MM.1S (cell line): ENCODE measurements at places on chromosomes 5 and 9.

DNA sequence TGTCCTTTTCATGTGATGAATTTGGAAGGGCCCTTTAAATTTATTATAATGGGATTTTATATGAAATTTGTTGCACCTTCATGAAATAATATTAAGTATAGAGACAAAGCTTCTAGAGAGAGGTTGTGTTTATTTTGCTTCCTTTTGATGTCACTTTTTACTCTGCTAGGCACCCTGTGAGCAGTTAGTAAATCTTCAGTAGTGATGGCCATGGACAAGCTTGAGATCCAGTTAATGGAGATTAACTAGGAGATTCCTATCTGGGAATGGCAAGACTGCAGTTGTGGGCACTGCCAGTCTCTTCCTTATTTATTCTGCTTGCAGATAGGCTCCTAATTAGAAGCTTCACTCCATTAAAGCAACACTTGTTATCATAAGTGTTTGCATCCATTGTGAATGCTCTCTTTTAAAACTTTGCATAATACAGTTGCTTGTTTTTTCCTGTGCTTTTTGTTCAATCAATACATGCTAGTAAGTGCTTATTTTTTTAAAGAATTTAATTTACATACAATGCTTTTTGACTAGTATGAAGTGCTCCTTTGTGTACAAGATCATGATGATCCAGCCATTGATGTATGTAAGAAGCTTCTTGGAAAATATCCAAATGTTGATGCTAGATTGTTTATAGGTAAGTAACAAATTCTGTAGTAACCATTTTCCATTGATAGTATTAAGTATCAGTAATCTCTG is 25.9 kb downstream of the UGCG start:
- no peak overlapping the region for H3K4me3 ChIP-seq
- H3K36me3 ChIP-seq = no peaks in the 10 kb centered on the region
- no peak overlapping the region for H3K27ac ChIP-seq
- no peaks in the 10 kb centered on the region for H3K27me3 ChIP-seq

- no peaks in the 10 kb centered on the region for H3K27me3 ChIP-seq
- no peak for DNase-seq
- H3K4me1 ChIP-seq = peaks cover 39% of the 10 kb centered on the region
- no peak overlapping the region for H3K27ac ChIP-seq
Measured at GRCh38 chr5:122327110-122327509, 15.1 kb downstream of the SNCAIP start.

DNA sequence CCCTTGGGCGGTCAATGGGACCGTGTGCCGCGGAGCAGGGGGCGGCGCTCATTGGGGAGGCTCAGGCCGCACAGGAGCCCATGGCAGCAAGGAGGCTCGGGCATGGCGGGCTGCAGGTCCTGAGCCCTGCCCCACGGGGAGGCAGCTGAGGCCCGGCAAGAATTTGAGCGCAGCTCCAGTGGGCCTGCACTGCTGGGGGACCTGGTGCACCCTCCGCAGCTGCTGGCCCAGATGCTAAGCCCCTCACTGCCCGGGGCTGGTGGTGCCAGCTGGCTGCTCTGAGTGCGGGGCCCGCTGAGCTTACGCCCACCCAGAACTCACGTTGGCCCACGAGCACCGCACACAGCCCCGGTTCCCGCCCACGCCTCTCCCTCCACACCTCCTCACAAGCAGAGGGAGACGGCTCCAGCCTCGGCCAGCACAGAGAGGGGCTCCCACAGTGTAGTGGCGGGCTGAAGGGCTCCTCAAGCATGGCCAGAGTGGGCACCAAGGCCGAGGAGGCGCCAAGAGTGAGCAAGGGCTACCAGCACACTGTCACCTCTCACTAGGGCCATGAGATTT is 141.1 kb upstream of the OR13F1 start:
- no peaks in the 10 kb centered on the region for H3K36me3 ChIP-seq
- H3K4me3 ChIP-seq = no peak overlapping the region
- no peaks in the 10 kb centered on the region for H3K4me1 ChIP-seq
- H3K27ac ChIP-seq = no peak overlapping the region

DNA sequence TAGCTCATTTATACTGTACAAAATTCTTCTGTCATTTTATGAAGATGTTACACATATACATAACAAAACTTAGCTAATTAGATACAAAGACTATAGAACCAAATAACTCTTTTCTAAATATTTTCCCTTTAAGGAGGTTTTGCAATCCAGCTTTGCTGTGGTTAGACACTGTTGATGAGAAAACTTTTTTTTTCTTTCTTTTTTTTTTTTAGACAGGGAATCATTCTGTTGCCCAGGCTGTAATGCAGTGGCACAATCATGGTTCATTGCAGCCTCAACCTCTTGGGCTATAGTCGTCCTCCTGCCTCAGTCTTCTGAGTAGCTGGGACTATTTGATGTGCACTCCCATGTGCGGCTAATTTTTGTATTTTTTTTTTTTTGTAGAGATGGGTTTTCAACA is 38.5 kb upstream of the CDKN2B start:
- no peaks in the 10 kb centered on the region for H3K27me3 ChIP-seq
- H3K4me1 ChIP-seq = 0 out of 2 replicates have a peak, but pooled peaks cover 8% of the 10 kb centered on the region
- no peak overlapping the region for H3K4me3 ChIP-seq
- no peaks in the 10 kb centered on the region for H3K36me3 ChIP-seq
- no peak for DNase-seq

DNA sequence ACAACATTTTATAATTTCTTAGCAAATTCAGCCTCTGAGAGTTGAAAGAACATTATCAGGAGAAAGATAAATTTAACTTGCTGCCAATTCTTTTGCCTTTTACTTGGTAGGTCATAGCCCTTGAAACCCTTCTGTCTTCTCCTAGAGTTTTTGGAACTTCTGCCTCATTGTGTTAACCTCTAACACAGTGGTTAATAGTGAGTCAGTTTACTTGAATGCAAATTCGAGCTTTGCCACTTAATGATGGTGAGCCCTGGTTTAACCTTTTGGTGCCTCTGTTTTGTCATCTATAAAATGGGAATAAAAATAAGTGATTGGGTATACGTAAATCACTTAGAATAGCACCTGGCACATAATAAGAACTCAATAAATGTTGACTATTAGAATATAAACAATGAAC is 1.8 kb upstream of the INIP start:
- H3K4me1 ChIP-seq = peaks cover 13% of the 10 kb centered on the region
- no peak overlapping the region for H3K4me3 ChIP-seq
- H3K27ac ChIP-seq = no peak overlapping the region
- H3K36me3 ChIP-seq = no peaks in the 10 kb centered on the region
- H3K27me3 ChIP-seq = no peaks in the 10 kb centered on the region

DNA sequence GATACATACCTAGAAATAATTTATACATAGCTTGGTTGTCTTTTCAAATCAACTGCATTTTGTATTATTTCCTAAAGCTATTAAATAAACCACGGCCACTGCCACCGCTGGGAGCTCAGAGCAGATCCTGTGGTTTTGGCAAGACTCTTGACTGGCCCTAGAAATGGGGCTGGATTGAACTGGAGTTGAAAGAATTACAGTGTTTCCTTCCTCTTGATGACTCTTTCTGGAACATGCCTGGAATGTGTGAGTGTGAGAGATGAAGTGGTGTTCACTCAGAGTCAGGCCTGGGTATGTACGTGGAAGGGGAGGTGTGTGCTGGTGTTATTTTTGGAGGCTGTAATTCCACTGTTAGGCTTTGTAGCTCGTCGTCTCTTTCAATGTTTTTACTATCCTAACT is 45.9 kb downstream of the TEK start:
- H3K36me3 ChIP-seq = no peaks in the 10 kb centered on the region
- no peaks in the 10 kb centered on the region for H3K4me1 ChIP-seq
- no peak overlapping the region for H3K4me3 ChIP-seq
- no peaks in the 10 kb centered on the region for H3K27me3 ChIP-seq
- no peak for DNase-seq

DNA sequence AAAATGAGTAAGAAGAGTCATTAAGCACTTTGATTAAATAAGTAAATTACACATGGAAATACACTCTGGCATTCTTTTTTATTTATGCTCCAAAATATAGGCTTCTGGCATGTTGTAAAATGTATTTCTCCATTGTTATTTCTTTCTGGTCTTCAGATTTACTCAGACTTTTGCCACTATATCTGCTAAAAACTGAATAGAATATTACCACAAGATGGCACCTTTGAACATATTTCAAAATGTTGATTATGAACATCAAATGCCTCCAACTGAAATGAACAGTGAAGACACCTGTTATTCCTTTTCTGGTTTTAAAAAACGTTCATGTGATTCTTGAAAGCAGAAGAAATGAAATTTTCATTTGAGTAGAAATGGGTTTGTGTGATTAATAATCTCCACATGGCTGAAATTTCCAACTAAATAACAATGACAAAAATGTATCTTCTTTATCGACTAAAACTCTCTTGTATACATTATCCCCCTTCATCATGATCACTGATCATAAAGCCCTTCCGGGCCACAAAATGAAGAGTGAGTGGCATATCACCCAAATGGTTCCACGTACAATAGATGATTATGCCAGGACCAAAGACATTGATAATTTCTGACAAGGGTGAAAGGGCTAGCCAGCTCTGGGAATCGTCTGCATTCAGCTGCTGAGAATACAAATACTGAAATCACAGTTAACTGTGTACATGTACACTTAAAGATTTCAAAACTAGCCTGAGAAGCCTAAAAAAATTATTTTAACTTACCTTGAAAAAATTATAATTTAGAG is 23.8 kb downstream of the TYRP1 start:
- H3K4me3 ChIP-seq = no peak overlapping the region
- DNase-seq = peak; percentile 21
- no peaks in the 10 kb centered on the region for H3K27me3 ChIP-seq
- H3K4me1 ChIP-seq = 0 out of 2 replicates have a peak, but pooled peaks cover 4% of the 10 kb centered on the region
- no peaks in the 10 kb centered on the region for H3K36me3 ChIP-seq
- no peak overlapping the region for H3K27ac ChIP-seq

DNA sequence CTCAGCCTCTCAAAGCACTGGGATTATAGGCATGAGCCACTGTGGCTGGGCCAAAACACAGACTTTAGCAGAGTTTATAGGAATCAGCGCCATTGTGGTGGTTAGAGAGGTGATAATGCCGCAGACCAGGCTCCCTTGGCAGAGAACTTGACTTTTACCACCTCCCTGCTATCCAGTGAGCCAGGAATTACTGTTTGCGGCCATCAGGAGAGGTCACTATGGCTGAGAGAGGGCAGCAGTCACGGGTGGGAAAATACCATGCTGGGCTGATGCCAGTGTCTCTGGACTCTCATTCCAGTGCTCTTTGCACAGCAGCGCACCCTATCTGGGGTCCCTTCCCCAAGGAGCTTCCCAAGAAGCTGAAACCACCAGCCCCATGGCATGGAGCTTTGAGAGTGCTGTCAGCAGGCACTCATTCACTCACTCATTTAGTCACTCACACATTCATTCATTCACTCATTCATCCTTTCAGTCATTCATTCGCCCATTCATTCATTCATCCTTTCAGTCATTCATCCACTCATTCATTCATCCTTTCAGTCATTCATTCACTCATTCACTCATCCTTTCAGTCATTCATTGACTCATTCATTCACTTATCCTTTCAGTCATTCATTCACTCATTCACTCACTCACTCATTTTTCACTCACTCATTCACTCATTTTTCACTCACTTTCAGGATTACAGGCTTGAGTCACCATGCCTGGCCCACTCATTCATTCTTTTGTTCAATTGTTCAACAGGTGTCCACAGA is 27.3 kb upstream of the RNU6ATAC start:
- peaks cover 78% of the 10 kb centered on the region for H3K27me3 ChIP-seq
- DNase-seq = no peak
- H3K4me1 ChIP-seq = no peaks in the 10 kb centered on the region
- no peak overlapping the region for H3K27ac ChIP-seq

DNA sequence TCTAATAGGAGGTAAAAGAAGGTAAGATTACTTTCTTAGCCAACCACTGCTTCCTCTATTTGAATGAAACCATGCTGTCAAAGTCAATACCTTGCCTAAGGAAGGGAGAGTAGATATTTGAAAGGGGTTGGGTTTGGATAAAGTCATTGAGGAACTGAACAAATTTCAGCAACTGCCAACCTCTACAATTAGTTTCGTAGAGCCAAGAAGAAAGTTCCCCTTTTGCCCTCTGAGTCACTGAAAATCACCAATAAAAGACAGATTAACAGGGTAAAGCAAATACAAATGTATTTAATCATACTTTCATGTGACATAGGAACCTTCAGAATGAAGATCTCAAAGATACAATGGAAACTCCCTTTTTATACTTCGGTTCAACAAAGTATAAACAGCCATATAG is 615.7 kb downstream of the GABRG2 start:
- H3K27me3 ChIP-seq = no peaks in the 10 kb centered on the region
- no peaks in the 10 kb centered on the region for H3K36me3 ChIP-seq
- H3K27ac ChIP-seq = no peak overlapping the region

DNA sequence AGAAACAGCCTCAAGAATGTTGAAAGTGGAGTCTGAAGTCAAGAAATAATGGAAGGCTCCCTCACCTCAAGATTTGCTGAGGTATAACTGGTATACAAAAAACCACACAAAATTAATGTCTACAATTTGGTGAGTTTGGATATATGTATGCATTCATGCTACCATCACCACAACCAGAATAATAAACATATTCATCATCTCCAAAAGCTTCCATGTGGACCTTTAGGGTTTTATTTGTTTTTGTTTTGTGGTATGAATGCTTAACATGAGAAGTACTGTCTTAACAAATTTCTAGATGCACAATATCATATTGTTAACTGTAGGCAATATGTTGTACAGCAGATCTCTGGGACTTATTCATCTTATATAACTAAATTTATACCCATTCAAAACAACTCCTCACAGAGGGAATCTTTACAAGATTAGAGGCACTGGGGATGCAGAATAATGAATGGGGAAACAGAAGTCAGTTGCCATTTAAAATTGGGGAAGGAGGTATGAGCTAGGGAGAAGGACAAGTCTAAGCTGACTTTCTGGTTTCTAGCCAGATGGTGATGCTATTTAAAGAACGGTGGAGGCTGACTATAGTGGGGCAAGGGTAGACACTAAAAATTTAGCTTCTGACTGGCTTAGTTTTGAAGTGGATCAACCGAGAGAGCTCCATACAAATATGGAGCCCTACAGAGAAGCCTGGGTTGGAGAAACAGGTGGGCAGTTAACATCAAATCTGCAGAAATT is 213.9 kb downstream of the BNC2 start:
- no peaks in the 10 kb centered on the region for H3K36me3 ChIP-seq
- no peak for DNase-seq
- peak overlapping the region; percentile 13; the same call in 1 of the 2 replicates for H3K27ac ChIP-seq
- H3K27me3 ChIP-seq = no peaks in the 10 kb centered on the region

GRCh38 chr9:78296201-78296892 is 578 bp upstream of the PSAT1 start:
- H3K27ac ChIP-seq = peak overlapping the region; percentile 30; the same call in 1 of the 2 replicates
- H3K36me3 ChIP-seq = no peaks in the 10 kb centered on the region; the same call in 1 of the 2 replicates
- no peaks in the 10 kb centered on the region for H3K27me3 ChIP-seq
- no peak for DNase-seq
- H3K4me3 ChIP-seq = peak overlapping the region; percentile 84

GRCh38 chr5:11293523-11293922 is 532.5 kb upstream of the DAP start:
- H3K4me1 ChIP-seq = no peaks in the 10 kb centered on the region
- no peak overlapping the region for H3K27ac ChIP-seq
- H3K27me3 ChIP-seq = no peaks in the 10 kb centered on the region
- no peaks in the 10 kb centered on the region for H3K36me3 ChIP-seq
- DNase-seq = no peak
- H3K4me3 ChIP-seq = no peak overlapping the region

GRCh38 chr9:121954477-121955140 is 138.5 kb downstream of the TTLL11 start:
- H3K4me3 ChIP-seq = no peak overlapping the region
- H3K4me1 ChIP-seq = no peaks in the 10 kb centered on the region
- H3K27me3 ChIP-seq = no peaks in the 10 kb centered on the region
- no peaks in the 10 kb centered on the region for H3K36me3 ChIP-seq
